GM23338 (cell line): ENCODE measurements at places on chromosomes 2 and 18. TPM values are rescaled to one million over a fixed set of nuclear protein-coding genes. Genes with fewer than 3 reads are reported as not detected.

DNA sequence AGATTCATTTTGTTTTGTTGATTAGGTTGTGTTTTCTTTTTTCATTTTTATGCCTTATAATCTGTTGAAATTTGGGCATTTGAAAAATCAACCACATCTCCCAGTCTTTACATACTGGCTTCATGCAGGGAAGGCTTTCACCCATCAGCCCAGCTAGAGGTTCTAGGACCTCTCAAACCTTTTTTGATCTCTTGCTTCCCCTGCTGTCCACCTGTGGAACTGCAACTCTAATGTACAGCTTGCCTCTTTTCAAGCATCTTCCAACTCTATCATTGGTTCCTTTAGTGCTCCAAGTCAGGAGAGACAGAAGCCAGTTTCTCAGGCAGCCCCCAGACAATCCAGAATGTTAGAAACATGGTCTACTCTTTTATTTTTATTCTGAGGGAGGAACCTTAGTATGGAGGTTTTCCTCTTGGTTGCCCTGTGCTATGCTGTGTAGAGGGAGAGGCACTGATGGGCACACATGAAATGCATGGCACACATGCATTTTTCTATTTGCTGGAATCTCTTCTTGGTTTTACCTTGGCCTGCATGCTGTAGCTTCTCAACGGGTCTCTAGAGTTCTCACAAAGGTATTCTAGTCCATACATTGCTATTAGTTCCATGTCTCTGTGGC lies 107.2 kb upstream of the L3MBTL4 start:
- peak; percentile 89 for DNase-seq

The VIT gene
- not detected in 2 replicates for total RNA-seq

DNA sequence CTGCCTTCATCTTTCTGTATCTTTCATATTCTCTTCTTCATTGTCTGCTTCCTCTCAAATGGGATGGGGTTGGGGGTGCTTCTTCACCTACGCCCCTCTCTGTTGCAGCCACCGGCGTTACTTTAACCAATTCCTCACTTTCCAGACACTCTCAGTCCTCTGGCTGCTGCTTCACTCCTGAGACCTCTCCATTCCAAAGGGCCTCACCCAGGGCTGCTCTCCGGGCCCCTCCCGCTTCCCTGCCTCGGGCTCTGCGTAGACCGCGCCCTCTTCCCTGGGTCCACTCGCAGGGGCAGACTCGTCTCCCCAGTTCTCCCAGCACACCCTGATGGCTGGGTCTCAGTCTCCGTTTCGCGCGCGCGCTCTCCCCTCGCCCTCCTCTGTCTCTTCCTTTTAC lies 926 bp downstream of the SERPINB8 start:
- DNase-seq: peak; percentile 65

DNA sequence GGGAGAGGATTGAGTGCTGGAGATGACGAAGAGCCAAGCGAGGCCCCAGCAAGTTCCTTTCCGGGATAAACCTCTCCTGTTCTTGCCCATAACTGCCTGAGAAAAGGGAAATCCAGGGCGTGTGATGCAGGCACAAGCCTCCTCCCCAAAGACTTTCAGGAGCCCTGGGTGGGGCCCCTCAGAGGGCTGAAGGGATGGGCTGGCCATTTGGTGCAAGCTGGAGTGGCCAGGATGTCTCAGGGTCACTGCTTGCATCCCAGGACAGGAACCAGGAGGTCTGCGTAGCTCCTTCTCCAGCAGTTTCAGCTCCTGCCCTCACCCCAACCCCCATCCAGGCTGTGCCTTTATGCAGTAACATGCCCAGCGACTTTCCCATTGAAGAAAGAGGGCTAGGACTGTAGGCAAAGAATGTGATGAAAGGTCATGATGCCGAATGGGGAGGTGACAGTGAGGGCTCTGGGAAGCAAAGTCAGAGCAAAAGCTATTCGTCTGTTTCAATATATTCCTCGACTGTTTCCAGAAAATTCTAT lies 80.2 kb downstream of the PXDN start:
- no peak for DNase-seq

The KIF1A gene
- 183 and 214 TPM in 2 replicates for total RNA-seq

- no peak for DNase-seq
These were observed 18.2 kb upstream of the SEH1L start for GRCh38 chr18:12929477-12930083.

GRCh38 chr18:11990539-11990938 lies 9.2 kb downstream of the IMPA2 start:
- DNase-seq: no peak

The SLC19A3 gene
- total RNA-seq: 9.1 and 12.0 TPM in 2 replicates

DNA sequence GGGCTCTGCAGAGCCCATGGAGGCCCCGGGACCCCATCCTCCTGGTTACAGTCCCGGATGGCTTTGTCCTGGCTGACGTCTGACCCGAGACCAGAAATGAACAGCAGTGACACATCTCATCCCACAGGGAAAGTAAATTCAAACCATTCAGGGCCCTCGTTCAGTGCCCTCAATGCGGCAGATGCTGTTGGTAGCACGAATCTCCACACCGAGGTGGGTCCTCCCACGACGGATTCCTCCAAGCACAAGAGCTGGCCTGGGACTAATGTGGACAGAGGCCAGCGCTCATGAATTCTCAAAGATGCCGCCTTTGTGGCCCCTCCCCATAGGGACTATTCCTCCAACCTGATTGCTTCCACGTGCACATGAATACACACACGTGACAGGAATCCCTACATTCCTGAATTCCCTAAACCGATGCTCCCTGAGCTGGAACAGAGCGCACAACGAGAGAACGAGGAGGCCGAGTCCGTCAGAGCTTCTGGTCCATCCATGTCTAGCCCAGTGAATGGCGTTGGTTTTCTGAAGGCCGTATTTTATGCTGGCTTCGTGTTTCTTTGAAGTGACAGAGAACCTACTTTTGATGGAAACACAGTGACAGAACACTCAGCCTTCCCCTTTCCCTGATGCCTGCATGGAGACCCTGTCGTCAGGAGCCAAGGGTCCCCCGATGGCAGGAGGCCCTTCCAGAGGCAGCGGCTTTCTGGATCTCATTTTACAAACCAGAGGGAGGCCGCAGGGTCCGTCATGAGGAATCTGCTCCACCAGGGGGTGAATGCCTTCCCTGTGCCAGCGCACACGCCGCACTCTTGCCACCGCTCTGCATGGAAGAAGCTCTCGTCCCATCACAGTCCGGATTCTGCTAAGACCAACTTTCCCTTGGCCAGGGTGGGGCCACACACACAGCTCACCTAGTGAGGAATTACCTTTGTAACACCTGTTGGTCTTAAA lies 64.3 kb upstream of the SNTG2 start:
- DNase-seq: peak; percentile 35

DNA sequence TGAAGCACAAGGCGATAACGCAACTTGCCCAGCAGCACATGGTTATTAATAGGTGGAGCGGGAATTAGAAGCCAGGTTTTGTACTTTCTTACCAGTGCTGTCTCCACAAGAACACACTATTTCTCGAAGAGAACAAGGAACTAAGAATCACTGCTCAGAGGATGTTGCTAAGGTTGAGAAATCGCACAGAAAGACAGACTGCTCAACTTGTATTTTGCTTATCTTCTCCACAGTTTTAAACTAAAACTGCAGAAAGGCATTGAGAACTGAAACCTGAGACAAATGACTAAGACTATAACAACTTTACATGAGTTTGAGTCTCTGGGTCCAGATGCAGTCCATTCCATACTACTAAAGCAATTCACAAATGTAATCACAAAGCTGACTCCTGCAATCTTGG lies 6.2 kb downstream of the PRKD3 start:
- DNase-seq: no peak
